NCI-H524 (cell line): ENCODE measurements at places on chromosomes 13 and 19.

GRCh38 chr13:44411841-44412240 is 38.2 kb downstream of the SERP2 start:
- DNase-seq: no peak

DNA sequence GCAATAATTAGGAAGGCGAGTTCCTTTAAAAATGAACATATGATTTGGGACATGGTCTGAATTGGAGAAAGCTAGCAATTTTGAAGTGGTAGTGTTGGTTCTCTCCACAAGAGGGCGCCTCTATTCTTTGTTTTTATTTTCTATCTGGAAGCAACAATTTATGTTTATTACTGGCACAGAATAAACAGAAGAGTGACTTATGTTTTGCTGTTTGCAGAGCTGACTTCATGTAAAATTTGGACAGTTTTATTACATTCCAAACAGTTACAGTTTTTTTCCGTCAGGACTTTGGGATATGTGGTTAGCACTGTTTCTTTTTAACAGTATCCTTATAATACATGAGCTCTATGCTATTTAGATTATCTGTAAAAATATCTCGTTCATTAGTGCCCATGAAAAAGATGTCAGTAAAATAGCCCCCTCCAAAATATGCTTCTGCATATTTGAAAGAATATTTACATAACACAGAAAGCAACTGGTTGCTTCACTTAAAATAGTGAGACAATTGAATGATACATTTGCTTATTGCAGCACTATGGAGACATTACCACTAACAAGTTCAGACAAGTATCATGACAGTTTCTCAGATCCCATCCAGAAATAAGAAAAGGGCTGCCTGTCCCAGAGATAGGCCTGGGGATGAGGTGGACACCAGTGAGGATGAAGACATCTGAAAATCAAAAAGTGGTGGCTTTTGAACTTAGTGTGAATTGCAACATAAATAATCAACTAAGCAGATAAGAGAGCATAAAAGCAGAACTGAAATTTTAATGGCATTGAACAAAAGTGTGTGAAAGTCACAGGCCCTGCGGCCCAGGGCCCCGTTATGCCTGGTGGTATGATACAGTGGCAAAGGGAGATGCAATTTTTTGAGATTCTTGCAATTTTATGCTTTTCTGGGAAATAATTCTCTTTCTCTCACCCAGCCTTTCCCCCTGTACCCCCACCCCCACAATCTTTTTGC is 32.3 kb upstream of the FGF9 start:
- no peak for DNase-seq

DNA sequence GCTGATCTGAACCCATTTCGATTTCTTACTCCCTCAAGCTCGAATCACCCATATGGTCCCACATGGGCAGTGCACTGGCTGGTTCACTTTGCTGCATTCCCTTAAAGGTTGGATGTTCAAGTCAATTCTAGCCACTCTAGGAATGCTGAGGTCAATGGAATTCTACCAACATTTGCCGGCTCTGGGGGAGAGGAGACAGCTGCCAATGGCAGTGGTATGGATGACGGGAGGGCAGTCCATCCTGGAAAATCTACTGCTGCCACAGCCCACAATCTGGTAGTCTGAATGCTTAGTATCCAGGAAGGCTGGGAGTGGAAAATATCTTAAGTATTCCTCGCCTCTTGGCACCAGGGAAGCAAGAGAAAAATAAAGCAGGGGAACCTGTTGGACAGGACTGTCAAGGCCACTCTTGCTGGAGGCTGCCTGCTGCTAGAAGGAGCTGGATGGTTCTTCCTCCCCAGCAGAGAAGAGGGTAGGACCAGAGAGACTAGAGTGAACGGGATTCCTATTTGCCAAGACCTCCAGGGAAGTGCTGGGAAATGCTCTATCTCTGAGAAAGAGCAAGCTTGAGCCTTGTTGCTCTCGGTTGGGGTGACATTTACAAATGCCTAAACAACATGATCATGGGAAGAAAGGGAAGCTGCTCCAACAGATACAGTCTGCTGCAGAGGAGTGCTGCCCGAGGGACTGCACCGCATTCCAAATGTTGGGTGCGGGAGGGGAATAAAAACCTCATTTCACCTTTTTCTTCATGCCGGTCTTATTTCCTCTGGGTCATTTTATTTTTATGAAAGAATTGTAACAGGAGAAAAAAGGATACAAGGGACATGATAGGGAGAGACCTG is 20.7 kb upstream of the HMGB1 start:
- no peak for DNase-seq

GRCh38 chr13:96734499-96734898 is 259.8 kb downstream of the OXGR1 start:
- DNase-seq: no peak

DNA sequence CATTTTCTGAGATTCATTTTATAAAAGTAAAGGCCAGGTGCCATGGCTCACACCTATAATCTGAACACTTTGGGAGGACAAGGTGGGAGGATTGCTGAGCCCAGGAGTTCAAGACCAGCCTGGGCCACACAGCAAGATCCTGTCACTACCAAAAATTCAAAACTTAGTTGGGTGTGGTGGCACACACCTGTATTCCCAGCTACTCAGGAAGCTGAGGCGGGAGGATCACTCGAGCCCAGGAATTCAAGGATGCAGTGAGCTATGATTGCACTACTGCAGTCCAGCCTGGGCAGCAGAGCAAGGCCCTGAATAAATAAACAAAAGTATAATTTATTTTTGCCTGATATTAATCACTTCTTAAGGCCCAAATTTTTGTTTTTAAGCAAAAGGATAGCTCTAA is 40.5 kb downstream of the DHRS12 start:
- no peak for DNase-seq

DNA sequence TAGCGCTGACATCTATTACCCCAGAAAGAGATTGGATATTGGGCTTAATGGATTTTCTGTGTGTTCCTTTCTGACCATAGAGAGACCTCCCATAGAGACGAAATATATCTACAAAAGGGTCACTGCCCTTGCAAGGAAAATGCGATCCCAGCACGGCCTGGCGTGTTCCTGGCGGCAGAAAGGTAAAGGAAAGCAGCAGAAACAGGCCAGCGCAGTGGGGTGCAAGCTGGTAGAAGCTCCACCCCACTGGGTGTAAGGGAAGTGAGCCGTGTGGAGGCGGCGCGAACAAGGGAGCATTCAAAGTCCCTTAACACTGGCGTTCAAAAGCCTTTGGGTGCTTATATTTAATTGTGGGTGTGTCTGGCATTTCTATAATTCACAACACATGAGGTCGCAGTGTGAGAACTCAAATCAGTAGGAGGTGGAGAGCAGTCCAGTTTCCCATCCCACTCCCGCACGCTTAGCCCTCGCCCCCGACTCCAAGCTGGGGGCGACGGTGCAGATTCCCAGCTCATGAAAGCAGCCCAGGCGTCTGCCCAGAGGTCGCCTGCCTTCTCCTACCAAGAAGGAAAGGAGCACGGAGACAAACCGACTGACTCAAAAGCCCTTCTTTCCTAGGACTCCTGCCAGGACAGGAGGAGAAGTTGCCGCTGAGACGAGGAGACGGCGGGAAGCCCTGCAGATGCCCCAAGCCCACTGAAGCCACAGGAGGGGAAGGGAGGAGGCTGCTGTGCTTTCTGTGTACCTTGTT is 478.4 kb downstream of the FOXO1 start:
- no peak for DNase-seq

DNA sequence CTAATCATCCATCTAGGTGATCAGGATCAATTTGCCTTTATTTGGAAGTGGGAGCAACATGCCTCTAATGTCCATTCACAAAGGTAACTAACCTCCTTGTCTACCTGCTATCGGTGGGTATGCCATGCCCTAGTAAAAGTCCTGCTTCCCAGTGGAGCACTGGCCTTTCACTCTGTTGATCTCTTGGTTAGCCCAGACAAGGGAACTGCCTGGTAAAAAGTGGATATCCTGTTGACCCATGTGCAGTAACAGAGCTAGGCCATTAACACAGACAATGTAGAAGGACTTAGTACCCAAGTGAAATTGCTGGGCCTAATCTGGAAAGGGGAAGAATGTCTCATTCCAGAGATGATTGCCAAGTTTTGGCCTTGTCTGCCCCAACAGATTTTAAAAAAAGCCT is 171.5 kb upstream of the CSNK1A1L start:
- no peak for DNase-seq

GRCh38 chr19:6564393-6564792 is 26.6 kb downstream of the CD70 start:
- no peak for DNase-seq

DNA sequence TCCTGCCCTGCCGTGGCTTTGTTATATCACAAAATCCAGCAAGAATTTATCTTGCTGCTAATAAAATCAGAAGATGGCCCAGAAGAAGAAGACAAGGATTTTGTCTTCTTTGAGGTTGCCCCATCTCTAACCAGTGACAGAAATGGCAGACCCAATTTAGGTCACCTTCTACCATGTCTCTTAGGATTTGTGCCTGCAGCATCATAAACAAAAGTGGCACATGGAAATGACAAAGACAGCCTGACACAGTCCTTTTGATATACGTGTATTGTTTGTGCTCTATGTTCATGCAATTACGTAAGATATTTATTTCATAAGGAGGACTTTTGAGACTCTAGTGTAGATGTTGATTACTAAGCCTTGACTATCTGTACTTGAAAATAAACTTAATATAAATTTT is 135.9 kb upstream of the TMTC4 start:
- DNase-seq: no peak

DNA sequence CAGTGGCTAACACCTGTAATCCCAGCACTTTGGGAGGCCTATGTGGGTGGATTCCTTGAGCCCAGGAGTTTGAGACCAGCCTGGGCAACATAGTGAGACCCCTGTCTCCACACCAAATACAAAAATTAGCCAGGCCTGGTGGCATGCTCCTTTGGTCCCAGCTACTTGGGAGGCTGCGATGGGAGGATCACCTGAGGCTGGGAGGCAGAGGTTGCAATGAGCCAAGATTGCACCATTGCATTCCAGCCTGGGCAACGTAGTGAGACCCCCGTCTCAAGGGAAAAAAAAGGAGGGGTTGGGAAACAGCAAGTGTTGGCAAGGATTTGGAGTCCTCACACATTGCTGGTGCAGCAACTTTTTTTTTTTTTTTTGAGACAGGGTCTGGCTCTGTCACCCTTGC is 19.2 kb downstream of the SPTBN4 start:
- DNase-seq: no peak

DNA sequence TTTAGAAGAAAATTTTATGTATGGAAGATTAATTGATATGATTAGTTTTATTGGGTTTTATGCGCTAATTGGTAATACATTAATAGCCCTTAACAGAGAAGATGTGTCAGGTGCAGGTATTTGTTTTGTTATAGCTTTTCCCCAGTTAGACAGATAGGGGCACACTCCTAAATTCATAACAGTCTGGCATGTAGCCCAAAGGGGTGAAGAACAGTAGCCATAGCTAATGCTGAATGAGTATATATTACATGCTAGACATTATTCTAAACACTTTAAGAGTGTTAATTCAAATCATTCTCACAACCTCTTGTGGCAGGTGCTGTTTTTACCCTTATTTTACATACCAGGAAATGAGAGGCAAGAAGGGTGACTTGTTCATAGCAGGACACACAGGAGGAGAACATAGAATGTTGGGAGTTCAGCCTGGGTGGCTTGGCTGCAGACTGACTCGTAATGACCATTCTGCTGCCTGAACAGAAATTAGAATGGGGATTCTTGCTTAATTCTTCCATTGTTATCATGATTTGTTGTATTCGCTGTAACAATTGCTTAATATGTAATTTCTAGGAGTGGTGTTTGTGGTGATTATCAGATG is 20.1 kb downstream of the PCCA start:
- DNase-seq: no peak

GRCh38 chr13:43431290-43431716 is 355.5 kb downstream of the ENOX1 start:
- no peak for DNase-seq

- DNase-seq: peak; percentile 80
Measured at GRCh38 chr19:45103508-45104319, 10.7 kb downstream of the PPP1R37 start.

DNA sequence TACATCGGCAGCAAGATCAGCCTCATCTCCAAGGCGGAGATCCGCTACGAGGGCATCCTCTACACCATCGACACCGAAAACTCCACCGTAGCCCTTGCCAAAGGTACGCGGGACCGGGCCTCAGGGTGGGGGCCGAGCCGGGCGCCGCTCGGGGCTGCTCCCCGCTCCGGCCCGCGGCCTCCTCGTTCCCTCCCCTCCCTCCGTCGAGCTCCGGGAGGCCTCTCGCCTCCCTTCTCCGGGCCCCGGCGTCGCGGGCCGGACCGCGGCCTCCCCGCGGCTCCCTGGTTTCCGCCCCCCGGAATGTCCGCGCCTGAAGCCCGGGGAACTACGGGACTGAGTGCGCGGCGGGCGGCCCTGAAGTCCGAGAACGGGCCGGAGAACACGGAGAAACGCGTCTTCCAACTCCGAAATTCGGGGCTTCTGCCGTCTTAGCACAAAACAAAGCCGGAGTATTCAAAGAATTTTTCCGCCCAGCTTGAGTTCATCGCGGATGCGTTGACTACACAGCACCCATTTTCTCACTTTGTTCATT is 423 bp downstream of the LSM14A start:
- no peak for DNase-seq

GRCh38 chr13:58573743-58574142 is 942.2 kb downstream of the PCDH17 start:
- DNase-seq: no peak

- peak; percentile 96 for DNase-seq
Measured at GRCh38 chr19:14366529-14366928, 14.7 kb upstream of the ADGRE5 start.

DNA sequence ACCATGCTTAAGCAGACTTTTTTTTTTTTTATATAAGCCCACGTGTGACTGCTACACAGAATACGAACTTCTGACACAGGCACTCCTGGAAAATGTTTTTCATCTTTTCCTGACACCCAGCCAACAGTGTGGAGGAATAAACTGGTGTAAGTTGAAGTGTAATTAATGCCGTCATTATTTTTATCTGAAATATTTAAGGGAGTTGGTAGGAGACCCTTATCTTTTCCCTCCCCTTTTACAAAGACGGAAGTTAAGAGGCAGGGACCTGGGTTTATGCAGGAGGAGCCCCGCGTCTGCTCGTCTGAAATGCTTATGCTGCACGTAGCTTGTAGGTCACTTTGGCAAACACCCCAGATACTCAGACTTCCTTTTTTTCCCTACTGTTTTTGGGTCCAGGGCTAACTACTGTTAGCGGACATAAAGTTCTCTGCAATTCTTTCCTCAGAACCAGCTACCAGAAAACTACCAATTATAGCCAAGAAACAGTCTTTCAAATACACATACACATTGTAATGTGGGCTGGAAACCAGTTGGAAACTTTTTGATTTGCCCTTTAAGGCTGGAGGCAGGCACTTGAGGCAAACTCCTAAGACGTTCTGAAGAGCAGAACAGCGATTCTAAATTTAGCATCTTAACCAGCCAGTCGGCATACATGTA is 50.8 kb downstream of the EFNB2 start:
- no peak for DNase-seq
